ENCODE measurements at places on chromosomes 1 and 21.

GRCh38 chr1:217895841-217896240 is 264.7 kb downstream of the SPATA17 start:
- DNase-seq, result no peak

DNA sequence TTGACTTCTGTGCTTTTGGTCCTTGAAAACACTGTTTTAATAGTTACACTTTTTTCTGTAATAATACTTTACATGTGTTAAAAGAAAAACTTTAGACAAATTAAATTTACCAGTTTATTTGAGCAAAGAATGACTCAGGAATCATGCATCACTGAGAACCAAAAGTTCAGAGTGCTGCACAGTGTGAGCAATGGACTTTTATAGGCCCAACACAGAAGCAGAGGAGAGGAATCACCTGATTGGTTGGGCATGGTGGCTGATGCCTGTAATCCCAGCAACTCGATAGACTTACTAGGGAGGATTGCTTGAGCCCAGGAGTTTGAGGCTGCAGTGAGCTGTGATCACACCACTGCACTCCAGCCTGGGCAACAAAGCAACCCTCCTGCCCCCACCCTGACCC is 29.3 kb downstream of the ZNF648 start:
- DNase-seq, result no peak

DNA sequence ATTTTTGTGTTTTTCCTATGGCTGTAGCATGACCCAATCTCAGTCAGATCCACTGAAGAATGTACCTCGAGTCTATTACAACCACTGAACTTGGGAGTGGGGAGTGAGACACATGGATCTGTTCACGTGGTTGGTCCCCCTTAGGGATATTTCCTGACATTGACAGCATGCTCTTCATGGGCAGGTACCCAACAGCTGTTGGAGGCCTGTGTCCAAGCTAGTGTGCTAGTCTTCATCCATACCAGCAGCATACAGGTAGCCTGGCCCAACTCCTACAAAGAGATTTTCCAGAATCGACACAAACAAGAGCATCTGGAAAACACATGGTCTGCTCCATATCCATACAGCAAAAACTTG is 34.2 kb upstream of the HSD3B1 start:
- DNase-seq, result no peak

GRCh38 chr1:204751480-204751879 is 65.9 kb upstream of the LRRN2 start:
- no peak for DNase-seq

DNA sequence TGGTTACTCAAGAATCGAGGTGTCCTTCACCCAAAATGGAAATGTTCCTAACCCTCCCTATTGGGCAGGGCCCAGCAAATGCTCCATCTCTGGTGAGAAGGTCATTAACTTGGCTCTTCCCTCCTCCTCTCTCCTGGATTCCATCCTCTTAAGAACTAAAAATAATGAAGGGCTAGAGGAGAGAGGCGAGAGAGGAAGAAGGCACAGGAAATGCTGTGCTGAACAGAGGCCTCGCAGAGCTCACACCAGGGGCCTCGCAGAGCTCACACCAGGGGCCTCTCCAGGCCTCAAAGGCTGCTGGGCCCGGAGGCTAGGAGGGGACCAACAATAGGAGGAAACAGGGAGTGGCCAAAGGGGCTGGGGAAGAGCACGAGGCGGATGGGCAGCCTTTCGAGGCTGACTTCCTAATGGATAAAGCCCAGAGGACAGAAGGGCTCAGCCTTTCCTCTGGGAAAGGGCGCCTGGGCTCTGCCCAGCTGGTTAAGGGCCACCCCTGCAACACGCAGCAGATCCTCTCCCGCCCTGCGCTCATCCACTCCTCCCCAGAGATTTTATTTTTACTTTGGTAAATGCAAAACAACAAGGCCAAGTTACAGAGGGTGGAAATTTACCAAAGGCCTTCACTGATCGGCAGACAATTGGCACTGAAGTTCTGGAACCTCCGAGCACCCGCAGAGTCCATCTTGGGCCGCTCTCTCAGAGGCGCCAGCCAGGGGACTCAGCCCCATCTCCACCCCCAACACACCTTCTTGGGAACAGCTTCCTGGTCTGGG is 78.5 kb downstream of the ITPKB start:
- DNase-seq, result no peak

GRCh38 chr1:222373216-222373615 is 174.7 kb downstream of the HHIPL2 start:
- DNase-seq, result no peak

DNA sequence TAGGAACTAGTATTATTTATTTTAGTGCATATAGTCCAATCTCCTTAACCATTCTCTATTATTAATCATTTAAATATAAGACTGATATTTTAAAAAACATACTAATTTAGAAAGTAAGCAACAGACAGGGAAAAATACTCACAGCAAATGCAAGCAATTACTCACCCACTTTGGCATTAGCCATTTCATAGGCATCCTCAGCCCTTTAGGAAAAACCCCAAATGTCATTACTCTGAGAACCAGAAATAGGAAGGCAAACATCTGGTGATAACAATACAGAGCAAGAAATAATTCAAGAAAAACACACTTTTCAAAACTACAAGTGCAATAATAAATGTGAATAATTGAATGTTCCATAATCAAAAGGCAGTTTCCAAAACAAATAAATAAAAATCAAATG is 545.1 kb downstream of the PLPP3 start:
- DNase-seq, result no peak

- no peak for DNase-seq
Observed at GRCh38 chr1:35725596-35725995, 6.9 kb upstream of the C1orf216 start.

- peak; percentile 47 for DNase-seq
Observed at GRCh38 chr21:31731056-31731856, 662 bp downstream of the SCAF4 start.

- DNase-seq, result no peak
Observed at GRCh38 chr1:26693599-26694572, 1.9 kb upstream of the ARID1A start.

- DNase-seq, result no peak
Observed at GRCh38 chr1:226656601-226657277, 82.3 kb downstream of the ITPKB start.
